Lower lobe of right lung (tissue), 2 donors: ENCODE measurements at places on chromosomes 13 and 19. TPM values are rescaled to one million over a fixed set of nuclear protein-coding genes. Genes with fewer than 3 reads are reported as not detected.

GRCh38 chr19:39328046-39328705, 7.5 kb upstream of the LRFN1 start:
- DNase-seq: peak; percentile 89

- peak; percentile 98 for DNase-seq
These were observed 4.1 kb upstream of the KCNC3 start for GRCh38 chr19:50333235-50333736.

The LIM2 gene
- total RNA-seq: not detected

The TMEM255B gene
- 21.5 TPM for total RNA-seq

The CFAP97D2 gene
- total RNA-seq: 1.8 TPM

The FCER2 gene
- 0.50 TPM for total RNA-seq

The PSPC1 gene
- total RNA-seq: 40.5 TPM

The SIGLEC12 gene
- total RNA-seq: 5.9 TPM

The ZNF667 gene
- total RNA-seq: 1.4 TPM

The ZNF470 gene
- total RNA-seq: 3.5 TPM
